ENCODE measurements at places on chromosomes 1 and 21.

GRCh38 chr21:45576838-45577737 is 34.8 kb upstream of the SLC19A1 start:
- DNase-seq, result no peak

DNA sequence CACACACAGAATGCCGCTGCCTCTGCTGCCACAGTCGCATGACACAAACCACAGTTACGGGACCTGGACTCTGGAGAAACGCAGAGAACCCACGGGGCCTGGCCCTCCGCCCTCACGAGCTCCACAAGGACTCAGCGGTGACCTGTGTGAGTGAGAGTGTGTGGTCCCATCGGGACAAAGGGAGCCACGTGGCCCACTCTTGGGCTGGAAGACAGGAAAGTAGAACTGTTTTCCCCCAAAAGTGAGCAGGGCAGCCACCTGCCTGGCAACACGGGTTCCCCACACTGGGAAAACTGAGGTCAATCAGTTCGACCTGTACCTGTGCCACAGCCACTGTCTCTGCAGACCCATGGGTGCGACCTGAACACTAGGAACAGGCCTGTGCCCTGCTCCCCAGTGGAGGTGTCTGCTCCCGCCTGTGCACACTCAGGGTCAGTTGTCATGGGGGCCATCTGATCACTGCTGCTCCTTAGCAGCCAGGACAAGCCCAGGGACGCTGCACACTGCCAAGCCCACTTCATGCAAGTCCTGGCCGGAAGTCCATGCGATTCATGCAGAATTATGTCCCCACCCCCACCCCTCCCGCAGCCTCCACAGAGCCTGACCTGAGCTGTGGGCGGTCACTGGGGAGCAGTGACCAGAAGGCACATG is 54.4 kb upstream of the ADARB1 start:
- DNase-seq, result no peak

- DNase-seq, result no peak
These were observed 183.0 kb downstream of the PHTF1 start for GRCh38 chr1:113576271-113576670.

GRCh38 chr1:157241185-157241538 is 103.0 kb upstream of the ETV3 start:
- no peak for DNase-seq

DNA sequence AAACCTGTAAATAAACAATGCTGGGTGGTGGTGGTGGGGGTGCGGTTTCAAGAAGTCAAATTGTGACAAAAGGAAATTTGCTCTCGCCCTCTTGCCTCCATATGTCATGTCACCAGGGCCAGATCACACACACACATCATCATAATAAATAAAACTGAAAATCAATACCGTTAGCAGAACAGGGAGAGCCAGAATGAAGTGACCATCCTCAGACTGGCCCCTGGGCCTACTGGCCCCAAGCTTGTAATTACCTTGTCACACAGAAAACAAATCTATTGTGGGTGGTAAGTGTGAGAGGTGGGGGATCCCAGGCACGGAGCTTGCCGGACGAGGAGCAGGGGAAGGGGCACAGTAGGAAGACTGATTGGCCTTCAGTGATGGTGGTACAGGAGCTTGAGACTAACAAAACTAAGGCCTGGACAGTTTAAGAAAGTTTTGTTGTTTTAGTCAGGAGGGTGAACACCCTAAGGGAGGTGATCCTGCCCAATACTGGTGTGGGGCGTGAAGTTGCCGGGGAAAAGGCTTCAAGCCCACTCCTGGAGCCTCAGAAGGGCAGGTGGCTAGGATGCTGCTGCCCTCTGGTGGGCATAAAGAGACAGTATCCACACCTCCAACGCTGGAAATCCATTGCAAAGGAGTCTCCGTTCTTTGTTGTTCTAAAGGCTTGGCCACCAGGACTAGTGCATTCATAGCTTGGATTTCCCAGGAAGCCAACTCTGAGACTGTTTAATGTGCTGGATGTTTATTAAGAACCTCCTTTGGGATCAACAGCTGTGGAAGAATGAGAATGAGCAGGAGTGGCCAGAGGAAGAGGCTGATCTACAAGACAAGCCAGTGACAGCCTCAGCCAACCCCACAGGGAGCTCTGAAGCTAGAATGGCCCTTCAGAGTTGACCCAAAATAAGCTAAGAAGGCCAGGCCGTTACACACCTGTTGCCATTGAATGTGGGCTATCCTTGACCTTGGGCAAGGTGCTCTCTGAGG is 8.1 kb upstream of the C1orf216 start:
- DNase-seq, result peak; percentile 32

DNA sequence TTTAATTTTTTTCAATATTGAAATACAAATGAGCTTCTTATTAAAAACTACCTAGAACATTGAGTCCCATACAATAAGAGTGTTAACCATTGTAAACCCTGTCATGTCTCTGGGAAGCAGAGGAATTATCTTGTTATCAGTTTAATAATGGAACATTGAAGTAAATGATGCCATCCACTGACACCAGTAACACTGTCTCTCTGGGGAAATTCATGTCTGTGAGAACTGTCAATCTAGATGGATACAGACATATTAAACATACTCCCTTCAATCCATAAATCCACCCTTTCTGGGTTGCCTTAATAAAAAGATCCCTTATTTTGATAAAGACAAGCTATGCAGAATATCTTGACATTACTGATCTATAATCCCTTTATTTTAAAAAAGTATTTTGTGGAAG is 503.2 kb downstream of the DPYD start:
- DNase-seq, result no peak

GRCh38 chr21:42117229-42117966 is 46.3 kb downstream of the UMODL1 start:
- DNase-seq, result peak; percentile 73

GRCh38 chr1:191350938-191351337 is 807.3 kb upstream of the RGS18 start:
- peak; percentile 68 for DNase-seq

GRCh38 chr1:218699865-218700264 is 354.7 kb downstream of the TGFB2 start:
- no peak for DNase-seq

- no peak for DNase-seq
These were observed 7.7 kb downstream of the DUSP10 start for GRCh38 chr1:221734187-221734586.

DNA sequence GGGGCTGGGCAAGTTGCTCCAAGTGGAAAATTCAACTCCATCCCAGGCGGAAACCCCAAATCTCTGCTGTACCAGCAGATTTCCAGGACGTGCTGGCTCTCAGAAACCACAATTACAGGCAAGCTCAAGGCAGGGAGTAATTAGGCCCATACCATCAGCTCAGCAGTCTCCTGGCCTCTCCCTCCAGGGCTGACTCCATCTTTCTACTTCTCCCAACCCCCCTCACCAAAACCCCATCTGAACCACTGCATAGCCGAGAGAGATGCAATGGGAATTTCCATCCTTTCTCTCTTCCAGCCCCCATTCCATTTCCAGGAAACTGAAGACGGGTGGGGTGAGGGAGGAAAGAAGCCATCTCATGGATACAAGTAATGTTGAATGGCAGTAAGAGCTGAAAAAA is 41.2 kb downstream of the ARHGEF11 start:
- DNase-seq, result no peak

- no peak for DNase-seq
These were observed 89.3 kb downstream of the EDEM3 start for GRCh38 chr1:184665360-184665759.

DNA sequence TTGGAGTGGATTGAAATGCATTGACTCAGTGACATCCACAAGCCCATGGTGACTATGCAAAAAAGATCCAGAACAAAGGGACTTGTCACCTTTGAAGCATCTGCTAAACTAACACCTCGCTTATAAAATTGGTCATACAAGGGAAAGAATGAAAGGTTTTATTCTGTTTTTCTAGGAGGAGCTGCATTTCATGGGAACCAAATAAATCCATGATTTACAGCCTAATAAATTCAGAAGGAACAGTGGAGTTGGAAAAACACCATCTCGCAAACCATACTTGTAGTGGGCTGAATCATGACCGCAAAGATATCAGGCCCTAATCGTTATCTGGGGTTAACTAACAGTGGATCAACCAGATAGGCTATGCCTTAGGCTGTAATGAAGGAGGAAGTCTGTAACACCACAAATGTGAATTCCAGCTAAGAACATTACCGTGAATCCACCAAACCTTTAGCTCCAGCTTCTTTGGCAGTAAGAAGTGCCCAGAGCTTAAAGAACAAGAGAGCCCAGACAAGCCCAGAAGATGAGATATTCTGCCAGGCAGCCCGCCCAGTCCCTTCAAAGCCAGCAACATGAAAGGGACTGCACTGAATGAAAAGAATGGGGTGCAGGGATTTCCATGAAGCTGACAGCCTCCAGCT is 27.4 kb downstream of the RSPH1 start:
- DNase-seq, result no peak

- no peak for DNase-seq
These were observed 32.7 kb downstream of the EPHA10 start for GRCh38 chr1:37732111-37732780.

DNA sequence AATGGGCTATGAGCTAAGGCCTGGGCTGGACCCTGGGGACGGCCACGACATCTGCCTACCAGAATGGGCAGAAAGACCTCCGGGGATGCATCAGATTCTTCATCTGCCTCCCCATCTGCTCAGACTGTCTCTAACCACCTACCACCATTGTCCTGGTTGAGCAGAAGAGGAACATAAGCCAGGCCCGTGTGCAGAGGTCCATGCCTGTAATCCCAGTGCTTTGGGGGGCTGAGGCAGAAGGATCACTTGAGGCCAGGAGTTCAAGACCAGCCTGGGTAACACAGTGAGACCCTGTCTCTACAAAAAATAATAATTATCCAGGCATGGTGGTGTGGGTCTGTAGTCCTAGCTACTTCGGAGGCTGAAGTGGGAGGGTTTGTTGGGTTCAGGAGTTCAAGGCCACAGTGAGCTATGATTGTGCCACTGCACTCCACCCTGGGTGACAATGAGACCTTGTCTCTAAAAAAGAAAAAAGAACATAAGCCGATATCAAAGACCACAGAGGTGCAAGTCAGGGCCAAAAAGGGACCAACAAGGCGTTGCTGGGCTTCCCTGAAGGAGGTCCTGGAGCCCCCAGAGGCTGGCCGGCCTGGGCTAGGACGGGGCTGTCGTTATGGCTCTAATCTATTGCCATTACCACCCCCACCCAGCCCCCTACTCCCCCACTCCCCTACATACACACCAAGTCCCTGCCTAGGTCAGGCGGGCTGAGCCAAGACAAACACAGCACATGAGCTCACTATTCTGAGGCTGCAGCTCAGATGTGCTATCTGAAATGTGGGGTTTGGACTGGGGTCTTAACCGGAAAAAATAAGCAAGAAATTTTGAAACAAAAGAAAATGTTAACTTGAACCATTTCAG is 239.2 kb upstream of the RAB4A start:
- peak; percentile 42 for DNase-seq

DNA sequence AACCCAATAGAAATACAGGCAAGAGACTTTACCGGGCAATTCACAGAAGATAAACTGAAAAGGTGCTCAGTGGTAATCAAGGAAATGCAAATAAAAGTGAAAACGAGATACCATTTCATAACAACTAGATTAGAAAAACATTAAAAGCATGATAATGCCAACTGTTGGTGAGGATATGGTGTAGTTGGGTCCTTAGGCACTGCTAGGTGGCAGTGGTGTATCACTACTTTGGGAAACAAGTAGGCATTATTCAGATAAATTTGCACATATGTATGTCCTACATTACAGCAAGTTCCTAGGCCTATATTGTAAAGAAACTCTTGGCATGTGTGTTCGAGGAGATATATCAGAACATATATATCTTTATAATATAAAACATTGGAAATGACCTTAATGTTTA is 31.0 kb downstream of the AZIN2 start:
- peak; percentile 60 for DNase-seq

DNA sequence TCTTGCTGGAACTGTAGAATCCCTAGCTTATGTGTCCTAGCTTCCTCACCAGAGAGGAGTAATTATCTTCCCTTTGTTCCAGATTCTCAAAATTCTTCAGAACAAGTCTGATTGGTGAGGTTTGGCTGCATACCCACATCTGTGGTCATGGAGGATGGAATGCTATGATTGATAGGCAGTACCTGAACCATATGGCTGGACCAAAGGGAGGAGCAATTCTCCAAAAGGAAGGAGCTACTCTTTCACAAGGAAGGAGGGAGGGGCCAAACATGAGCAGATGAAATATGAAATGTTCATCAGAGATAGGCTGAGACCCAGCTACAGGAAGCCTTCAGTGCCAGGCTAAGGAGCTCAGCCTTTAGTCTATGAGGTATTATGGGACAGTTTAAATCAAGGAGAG is 5.0 kb upstream of the RNF19B start:
- no peak for DNase-seq
